ENCODE measurements at places on chromosomes 12 and 14.
A peak's percentile ranks its signal among the peaks of the same experiment; 100 is the strongest.

DNA sequence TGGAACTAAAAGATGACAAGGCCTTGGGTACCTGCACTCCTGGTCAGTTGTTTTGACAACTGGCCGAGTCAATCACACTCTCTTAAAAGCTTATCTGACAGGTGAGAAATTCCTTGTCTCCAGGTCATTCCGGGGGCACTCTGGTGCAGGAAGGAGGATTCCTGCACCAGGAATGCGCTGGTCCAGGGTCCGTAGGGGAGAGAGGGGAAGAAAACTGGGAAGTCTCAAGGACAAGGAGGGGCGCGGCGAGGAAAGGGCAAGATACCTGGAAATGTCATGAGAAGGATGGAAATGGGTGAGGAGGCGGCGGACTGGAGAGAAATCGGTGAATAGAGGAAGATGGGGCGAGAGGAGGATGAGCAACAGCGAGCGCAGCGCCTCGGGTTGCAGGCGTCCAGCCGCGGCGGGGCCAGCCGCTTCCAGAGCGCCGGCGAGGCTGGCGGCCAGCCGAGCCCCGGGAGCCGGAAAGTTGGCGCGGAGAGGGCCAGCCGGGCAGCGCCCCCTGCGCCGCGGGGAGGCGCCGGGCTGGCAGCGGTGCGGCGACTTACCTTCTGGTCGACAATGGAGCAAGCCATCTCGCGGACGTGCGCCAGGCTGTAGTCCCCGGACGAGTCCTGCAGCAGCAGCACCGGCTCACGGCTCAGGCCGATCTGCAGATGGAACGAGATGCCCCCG, 809 bp downstream of the PRKD1 start:
- DNase-seq: peak; percentile 34

DNA sequence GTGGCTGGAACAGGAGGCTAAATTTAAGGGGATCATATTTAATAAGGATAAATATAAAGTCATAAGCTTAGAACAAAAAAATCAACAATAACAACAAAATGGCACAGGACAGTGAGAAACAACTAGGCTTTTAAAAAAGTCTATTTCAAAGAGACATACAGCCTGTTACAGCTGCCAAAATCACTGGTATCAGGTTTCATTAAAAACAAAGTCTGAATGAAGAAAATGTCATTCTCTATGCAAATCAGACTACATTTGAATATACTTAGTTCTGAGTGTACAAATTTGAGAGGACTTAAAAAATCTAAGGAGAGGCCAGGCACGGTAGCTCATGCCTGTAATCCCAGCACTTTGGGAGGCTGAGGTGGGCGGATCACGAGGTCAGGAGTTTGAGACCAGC, 44.0 kb downstream of the TFCP2 start:
- no peak for DNase-seq

DNA sequence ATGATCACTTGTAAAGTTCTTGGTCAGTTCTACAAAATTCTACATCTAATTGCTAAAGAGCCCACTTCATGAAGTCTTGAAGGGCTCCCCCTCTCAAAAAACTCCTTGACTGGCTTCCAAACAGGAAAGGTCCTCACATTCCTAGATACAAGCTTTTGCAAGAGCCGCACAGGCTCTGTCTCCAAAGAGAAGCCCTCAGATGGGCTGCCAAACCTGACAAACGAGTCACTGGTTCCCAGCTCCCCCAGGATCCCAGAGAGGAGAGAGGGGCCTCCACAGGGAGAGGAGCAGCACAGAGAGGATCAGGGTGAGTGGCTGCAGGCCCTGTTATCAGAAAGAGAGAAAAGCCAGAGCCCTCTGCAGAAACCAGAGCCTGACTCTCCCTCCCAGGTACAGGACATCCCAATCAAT, 5.8 kb downstream of the NID2 start:
- DNase-seq: no peak

DNA sequence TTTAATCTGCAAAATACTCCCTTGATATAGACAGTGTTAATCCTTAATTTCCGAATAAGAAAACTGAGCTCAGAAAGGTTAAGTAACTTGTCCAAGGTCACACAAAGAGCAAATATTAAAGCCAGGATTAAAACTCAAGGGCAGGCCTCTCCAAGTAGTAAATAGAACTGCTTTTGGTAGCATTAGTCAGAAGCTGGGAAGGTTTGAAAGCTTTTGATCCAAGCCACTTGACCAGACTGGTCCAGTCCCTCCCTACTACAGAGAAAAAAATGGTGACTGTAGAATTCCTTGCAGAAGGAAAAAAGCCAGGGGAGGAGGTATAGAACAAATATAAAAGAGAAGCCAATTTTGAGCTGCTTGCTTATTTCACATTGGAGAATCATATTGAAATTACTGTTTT, 111.5 kb downstream of the NT5DC3 start:
- DNase-seq: no peak

- no peak for DNase-seq
Observed at GRCh38 chr12:52216807-52217206, 16.2 kb upstream of the KRT7 start.

All from NCI-H1436 (cell line).